ENCODE measurements at places on chromosomes 1 and 21.

DNA sequence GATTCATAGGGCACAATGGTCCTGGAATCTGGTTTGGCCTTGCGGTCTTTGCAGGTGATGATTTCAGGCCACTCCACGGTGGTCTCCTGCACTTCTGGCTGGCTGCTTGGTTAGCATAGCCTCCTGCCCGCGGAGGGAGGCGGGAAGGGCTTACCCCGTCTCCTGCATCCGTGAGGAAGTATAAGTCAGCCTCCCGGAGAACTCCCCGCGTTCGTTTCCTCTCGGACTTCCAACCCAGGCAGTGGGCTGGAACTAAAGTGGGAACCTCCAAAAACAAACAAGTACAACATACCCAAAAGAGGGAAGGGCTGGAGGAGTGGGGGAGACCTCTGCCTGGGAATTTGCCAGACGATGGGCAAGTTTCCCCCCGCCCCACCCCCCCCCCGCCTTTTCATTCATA is 939 bp upstream of the CCN1 start:
- no peak for DNase-seq

DNA sequence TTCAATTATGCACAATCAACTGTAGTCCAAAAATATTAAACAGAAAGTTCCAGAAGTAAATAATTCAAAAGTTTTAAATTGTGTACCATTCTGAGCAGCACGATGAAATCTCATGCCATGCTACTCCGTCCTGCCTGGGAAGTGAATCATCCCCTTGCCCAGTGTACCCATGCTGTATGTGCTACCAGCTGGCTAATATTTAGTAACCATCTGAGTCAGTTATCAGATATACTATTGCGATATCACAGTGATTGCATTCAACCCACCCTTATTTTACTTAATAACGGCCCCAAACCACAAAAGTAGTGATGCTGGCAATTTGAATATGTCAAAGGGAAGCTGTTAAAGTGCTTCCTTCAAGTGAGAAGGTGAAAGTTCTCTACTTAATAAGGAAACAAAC is 56.2 kb downstream of the EVI5 start:
- peak; percentile 48 for DNase-seq

- no peak for DNase-seq
These were observed 26.1 kb upstream of the ZNF697 start for GRCh38 chr1:119674111-119674526.

GRCh38 chr1:117646007-117646811 is 40.4 kb downstream of the TENT5C start:
- DNase-seq: no peak

DNA sequence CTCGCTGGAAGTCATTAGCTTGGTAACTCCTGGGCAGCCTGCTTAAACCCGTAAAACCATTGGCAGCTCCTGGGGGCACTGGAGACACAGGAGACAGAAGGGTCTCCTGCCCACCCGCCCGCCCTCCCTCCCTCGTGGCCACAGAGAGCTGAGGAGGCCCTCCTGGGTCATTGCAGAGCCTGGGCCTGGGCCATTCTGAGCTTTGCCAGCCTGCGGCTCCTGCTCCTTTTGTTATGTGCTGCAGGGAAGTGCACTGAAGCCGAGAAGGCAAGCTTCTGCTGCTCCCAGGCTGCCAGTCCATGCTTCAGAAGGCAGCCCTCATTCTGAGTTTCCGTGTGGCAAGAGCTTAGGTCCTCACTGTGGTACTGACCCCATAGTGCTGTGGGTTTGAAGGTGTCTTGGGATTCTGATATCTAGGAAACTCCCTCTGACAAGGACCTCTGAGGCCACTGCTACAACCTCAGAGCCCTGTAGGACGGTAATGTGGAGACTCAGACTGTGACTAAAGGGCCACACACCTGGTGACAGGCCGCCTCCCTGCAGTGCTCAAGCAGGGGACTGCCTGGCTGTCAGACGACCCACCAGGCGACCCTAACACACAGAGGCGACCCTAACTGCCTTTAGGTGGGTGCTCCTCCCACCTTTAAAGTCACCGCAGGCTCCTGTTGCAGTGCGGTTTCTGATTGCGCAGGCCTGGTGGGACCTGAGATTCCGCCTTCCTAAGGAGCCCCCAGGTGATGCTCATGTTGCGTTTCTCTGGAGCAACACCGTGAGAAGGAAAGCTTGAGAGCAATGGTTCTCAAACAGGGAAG is 118.7 kb downstream of the IER5 start:
- DNase-seq: no peak

DNA sequence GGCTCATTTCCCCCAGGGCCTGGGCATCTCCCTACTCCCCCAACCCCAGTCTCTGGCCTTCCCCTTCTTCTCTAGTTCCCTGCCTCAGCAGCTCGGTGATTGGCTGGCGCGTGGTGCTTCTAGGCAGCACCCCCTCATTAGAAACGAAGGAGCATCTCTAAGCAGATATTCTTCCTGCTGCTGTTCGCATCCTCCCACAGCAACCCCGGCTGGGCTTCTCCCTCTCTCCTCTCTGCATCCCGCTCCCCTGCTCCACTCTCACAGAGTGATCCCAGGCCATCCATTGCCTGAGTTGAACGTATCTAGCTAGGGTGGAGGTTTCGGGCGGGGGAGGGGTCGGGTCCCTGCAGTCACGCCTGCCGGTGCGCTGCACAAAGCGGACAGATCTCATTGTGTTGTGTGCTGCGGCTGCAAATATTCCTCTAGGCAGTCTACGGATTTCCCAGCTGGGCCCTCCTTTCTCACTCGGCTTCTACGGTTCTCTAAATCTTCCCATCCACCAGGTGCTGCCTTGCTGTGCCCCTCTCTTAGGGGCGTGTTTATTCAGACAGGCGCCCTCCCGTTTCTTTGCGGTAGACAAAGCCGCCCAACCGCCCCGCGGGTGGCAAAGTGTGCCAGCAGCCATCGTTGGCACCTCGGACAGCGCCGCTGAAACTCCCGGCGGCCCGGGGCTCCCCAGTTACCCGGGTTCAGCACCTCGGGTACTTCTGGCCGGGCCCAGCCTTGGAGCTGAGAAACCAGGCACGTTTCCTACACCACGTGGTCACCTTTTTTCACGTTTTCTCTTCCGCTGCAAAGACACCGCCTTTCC is 2.2 kb downstream of the CACNA1E start:
- DNase-seq: no peak

- peak; percentile 21 for DNase-seq
These were observed 2.0 kb upstream of the RCC2 start for GRCh38 chr1:17441265-17441992.

DNA sequence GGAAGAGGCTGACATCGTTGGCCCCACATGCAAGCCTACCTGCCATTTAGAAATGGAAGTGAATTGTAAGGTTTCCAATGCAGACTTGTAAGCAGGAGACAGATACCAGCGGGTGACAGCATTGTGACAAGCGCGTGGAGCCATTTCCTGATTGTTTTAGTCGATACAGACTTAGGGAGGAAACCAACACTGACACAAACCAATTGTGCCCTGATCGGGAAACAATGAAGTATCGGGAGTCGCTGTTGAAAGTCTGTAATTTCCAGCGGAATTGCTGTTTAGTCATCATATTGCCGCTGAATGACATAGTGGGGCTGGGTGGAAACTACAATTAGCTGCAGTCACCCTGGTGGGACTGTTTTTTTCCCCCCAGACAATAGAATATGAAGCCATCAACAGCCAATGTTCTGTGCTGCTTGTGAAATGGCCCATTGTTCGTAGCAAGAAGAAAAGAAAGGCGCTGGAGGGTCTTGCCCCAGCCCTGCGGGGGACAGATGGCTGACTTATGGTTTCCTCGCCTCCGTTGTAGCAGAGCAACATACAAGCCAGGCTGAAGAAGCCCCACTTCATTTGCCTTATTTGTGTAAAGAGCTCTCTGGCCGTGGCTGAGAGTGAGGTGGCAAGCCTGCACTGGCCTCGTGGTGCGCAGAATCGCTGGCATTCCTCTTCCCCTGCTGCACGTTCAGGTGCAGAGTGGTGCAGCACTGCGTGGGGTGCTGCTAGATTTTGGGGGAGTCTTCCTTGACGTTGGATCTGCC is 462.7 kb downstream of the CAMTA1 start:
- no peak for DNase-seq

- no peak for DNase-seq
These were observed 14.4 kb upstream of the ID3 start for GRCh38 chr1:23573574-23574182.

DNA sequence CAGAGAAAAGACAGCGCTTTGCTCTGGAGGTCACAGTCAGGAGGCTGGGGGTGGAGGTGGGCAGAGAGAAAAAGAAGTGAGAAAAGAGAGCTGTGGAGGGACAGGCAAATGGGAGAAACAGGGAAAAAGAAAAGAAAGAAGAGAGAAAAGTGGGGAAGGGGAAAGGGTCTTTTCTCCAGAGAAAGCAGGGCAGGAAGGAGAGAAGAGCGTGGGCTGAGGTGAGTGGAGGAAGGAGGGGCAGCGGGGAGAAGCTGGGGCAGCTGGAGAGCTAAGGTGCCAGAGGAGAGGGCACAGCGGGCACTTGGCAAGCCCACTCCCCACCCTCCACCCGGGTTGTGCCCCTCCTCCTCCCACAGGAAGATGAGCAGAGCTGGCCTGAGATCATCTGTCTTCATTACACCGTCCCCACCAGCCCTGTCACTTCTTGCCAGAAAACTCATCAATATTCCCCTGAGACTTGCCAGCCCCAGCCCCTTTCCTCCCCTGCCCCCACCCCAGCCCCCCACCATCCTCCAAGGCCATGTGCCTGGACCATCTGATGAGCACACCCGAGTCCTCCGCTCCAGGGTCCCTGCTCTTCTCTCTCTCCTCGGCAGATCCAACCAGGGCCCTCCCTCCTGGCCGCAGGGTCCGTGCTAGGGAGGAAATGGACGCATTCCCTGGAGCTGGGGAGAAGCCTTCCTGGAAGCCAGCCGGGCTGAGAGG is 17.0 kb upstream of the BLACAT1 start:
- DNase-seq: no peak

DNA sequence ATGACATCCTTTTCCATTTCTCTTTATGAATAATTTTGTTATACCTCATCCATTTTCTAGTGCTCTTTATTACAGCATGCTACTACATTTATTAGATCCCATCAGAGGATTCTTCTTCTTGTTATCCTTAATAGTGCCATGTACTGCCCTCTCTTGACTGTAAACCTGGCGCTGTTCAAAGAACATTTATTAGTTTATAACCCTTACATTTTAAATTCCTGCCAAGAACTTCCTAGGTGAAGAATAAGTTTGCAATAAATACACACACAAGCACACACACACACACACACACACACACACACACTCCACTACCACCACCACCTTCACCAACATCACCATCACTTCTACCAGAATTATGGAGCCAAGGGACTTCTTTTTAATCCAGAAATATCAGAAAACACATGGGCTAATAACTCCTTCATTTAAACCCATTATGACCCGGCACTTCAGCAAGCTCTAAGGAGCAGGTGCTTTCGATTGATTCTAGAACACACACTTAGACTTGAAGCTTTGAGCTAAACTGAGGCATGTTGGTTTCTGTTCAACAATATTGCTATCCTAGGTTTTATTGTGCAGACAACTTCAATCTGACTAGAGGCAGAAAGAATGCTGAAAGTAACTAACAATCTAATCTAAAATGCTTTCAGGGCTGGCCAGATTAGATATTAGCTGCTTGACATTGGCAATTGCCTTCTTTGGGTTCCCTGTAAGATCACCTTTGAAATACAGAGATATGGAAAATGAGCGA is 556.8 kb downstream of the LMO4 start:
- no peak for DNase-seq

GRCh38 chr1:161949548-161949947 is 74.1 kb downstream of the OLFML2B start:
- no peak for DNase-seq

DNA sequence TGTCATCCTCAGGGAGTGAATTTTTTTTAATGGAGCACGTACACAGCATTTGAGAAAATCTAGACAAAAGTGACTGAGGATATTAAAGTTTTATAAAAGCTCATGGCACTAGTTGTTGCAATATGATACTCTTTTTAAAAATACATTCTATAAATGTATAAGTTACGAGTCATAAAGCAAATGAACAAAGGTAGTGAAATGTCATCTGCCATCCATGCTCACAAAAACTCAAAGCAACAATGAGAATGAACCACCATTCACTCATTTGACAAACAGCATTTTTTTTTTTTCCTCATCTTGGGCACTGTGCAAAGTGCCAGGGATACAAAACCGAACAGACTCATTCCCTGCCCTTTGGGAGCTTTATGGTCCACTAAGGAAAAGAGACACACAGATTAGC is 38.7 kb downstream of the GPR137B start:
- no peak for DNase-seq

GRCh38 chr1:32736812-32737791 is 34.5 kb upstream of the SYNC start:
- no peak for DNase-seq

DNA sequence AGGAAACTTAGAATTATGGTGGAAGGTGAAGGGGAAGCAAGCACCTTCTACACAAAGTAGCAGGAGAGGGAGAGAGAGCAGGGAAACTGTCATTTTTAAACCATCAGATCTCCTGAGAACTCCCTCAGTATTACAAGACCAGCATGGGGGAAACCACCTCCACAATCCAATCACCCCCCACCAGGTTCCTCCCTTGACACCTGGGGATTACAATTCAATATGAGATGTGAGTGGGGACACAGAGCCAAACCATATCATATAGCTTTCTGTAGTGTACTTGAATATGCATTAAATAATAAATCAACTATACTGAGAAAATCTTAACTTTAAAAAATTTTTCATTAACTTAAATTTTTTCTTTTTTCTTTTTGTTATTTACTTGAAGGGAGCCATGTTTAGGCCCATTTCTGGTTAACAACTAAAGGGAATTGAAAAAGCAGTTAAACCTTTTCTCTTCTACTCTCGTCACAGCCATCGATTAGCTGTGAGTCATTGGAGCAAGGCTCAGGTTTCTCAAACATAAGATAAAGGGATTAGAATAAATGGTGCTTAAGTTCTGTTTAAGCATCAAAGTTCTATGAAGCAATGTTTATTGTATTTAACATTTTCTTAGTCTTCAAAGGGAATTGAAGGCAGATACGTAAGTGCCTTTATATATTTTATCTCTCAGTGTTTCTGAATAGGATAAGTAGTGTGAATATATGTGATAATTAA is 72.2 kb upstream of the DPT start:
- no peak for DNase-seq

- no peak for DNase-seq
These were observed 33.7 kb downstream of the XCL2 start for GRCh38 chr1:168509875-168510791.

- no peak for DNase-seq
These were observed 88.9 kb upstream of the WLS start for GRCh38 chr1:68321084-68321685.

DNA sequence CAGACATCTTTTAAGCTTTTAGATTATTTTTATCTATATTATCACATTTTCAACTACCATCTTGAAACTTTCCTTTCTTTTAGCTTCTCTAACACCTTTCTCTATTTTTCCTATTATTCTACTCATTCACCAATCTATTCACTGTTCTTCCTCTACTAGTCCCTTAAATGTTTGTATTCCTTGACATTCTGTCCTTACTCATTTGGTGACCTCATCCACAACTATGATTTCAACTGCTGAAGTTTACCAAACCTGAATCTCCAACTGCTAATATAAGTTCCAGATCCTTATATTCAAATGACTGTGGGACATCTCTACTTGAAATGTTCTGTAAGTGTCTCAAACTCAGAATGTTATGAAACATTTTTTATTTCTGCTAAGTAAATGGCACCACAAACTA is 49.2 kb downstream of the TUT4 start:
- DNase-seq: no peak

- no peak for DNase-seq
These were observed 58.2 kb upstream of the GPR88 start for GRCh38 chr1:100479620-100480338.
